ENCODE measurements at places on chromosomes 2 and 18.

DNA sequence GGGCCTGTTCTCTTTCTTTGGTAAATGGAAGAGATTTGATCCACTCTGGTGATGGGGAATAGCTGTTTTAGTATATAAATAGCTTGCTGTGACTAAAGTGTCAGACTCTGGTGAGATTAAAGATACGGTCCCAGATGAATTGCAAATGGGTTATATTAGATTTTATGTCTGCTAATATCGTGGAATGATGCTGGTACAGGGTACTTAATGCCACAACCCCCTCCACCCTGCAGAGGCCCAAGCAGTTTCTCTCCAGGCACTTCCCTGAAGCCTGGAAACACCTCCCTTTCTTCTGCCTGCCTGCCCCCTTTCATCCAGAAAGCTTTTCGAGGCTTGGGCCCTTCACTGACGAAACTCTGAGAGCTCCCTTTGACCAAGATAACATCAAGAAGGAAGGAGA, 21.4 kb upstream of the RFX8 start:
- DNase-seq, result no peak

GRCh38 chr2:21195326-21195725, 71.6 kb downstream of the TDRD15 start:
- no peak for DNase-seq

DNA sequence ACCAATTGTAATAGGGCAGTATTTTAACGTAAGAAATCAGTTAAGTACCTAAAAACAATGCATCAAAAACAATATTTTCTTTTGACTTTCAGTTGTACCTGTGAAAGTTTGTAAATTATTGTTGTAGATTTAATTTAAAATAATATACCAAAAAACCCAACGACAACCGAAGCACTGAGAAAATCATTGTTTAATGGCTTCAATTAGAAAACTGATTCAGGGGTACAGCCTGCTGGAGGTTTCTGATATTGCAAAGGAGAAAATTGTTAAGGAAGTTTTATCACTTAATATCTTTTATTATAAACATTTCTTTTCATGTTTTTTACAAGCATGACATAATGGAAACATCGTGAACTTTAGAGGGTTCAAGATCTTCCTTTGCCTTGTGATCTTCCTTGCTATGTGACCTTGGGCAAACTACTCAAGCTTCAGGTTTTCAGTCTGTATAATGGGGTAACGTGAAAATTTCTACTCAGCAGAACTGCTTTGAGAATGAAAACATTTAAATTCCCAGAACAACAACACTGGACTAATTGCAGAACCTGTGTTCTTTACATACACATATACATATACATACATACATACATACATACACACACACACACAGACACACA, 76.3 kb upstream of the GLS start:
- no peak for DNase-seq

DNA sequence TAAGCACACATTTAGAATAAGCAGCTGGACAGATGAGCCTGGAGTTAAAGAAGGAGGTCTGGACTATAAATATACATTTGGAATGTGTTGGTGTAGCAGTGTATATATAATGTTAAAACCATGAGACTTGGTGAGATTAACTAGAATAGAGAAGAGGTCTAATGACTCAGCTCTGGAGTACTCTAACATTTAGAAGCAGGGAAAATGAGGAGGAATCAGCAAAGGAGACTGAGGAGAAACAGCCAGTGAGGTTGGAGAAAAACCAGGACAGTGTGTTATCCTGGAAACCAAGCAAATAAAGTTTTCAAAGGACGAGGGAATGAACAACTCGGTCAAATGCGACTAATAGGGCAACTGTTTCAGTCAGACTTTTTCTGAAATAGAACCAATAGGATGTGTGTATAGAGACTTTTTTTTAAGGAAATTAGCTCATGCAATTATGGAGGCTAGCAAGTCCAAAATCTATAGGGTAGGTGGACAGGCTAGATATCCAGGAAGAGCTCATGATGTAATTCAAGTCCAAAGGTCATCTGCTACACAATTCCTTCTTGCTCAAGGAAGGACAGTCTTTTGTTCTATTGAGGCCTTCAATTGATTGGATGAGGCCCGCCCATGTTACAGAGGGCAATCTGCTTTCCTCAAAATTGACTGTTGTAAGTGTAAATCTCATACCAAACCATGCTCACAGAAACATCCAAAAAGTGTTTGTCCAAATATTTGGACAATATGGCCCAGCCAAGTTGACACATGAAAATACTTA, 10.8 kb upstream of the SESTD1 start:
- no peak for DNase-seq

DNA sequence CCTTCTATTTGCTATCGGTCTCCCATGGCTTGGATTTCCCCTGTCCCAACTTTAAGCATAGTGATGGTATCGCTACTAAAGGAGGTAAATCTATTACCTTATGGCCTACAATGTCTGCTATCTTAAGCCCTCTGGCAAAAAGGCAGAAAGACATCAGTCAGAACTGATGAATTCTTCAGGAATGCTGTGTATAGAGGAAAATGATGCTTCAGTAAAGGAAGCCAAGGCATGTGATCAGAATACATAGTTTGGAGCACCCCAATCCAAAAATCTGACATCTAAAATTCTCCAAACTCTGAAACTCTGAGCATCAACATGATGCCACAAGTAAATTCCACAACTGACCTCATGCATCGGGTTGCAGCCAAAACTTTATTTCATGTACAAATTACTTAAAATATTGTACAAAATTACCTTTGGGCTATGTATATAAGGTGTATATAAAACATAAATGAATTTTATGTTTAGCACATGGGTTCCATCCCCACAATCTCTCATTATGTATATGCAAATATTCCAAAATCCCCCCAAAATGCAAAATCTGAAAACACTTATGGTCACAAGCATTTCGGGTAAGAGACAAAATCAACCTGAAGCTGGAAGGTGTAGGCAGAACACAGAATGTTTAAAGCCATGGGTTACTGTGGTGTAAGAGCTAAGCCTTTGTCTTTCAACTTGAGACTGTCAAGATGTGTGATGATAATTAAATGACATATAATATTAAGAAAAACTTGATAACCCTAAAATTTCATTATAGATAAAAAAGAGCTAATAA, 66.2 kb downstream of the CUL3 start:
- no peak for DNase-seq

DNA sequence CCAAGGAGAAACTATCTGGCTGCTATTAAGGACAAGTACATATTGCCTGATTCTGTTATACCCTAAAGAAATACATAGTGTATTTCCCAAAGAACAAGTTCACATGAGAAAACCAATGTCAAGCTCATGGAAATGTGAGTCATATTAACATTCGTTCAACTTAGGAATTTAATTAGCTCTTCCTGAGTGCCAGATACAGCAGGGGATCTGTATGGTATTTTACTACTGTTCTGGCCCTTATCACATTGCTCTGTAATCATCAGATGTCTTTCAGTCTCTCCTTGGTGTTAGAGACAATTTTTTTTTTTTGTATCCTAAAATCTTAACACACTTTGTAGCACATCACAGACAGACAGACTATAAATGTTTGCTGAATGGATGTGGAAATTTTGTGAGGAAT, 395.0 kb upstream of the CRIM1 start:
- DNase-seq, result no peak

All from activated CD4-positive, alpha-beta T cell treated with anti-CD3 and anti-CD28 coated beads, Interleukin-2, amount 50 U/mL, for 48 hours (primary cell).